T-helper 9 cell (primary cell): ENCODE measurements at places on chromosomes 6 and 20.

DNA sequence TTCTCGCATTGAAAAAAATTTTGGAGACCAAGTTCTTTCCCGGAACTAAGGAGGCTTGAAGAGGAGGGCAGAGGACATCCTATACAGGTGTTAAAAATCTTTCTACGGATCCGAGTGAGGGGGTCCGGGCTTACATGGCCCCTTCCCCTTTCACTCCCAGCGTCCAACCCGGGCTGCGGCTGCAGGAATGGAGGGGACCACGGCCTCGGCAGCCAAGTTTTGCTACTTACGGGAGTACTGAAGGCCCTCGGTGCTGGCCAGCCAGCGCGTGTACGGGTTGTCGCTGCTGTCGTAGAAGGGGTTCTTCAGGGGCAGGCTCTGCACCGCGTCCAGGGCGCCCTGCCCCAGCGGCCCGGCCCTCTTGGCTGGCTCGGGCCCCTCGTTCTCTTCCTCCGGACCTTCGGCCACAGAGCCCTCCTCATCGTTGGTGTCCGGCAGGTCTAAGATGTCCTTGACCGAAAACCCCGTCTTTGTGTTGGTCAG, 642 bp downstream of the NKX2-2 start:
- no peak for DNase-seq

DNA sequence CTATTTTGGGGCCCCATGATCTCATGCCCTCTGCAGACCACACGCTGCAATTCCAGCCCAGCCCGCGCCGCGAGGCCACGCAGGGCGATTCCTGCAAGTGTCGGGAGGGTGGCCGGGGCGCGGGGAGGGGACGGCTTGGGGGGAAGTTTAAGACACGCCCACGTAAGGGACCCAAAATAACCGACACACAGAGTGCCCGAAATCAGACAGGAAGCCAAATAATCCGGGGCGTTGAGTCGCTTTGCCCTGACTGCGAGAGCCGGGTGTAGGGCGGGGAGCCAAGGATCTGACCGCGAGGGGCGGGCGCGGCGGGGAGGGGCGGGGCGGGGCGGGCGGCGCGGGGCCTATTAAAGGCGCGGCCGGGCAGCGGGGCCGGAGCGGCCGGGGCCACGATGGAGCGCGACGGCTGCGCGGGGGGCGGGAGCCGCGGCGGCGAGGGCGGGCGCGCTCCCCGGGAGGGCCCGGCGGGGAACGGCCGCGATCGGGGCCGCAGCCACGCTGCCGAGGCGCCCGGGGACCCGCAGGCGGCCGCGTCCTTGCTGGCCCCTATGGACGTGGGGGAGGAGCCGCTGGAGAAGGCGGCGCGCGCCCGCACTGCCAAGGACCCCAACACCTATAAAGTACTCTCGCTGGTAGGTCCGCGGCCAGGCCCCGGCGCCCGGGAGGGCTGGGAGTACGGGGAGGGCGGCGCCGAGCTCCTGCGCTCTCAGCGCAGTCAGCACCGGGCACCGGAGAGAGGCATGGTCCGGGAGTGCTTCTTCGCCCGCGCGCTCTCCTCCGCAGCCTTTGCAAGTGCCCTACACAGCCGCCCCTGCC, at the start of gene ENPP1:
Gene ENPP1, plus strand, starts transcription at position 377 of the 816 bp plus-strand sequence. Its CDS starts 16 bp downstream, at position 393.
- DNase-seq, result peak; percentile 32

DNA sequence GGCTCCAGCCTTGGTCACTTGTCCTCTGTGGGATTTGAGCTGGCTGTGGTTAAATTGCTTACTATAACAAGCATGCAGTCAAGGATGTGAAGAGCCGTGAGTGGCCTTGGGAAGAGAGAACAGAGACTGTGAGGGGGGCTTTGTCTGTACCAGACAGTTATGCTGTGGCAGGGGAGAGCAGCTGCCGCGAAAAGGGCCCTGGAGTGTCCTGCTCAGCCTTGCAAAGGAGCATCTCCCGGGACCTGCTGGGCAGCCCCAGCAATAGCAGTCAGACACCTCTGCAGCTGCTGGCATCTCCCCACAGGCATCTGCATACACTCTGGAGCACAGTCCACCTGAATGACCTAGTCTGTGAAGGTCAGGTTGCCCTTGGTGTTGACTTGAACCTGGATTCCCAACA, 6.3 kb downstream of the EBF4 start:
- DNase-seq, result no peak

GRCh38 chr6:24761193-24761835, 13.4 kb upstream of the GMNN start:
- no peak for DNase-seq

GRCh38 chr20:44566018-44566417, 16.4 kb upstream of the PKIG start:
- no peak for DNase-seq

- DNase-seq, result no peak
Measured at GRCh38 chr20:59010995-59011873, 4.2 kb upstream of the CTSZ start.

DNA sequence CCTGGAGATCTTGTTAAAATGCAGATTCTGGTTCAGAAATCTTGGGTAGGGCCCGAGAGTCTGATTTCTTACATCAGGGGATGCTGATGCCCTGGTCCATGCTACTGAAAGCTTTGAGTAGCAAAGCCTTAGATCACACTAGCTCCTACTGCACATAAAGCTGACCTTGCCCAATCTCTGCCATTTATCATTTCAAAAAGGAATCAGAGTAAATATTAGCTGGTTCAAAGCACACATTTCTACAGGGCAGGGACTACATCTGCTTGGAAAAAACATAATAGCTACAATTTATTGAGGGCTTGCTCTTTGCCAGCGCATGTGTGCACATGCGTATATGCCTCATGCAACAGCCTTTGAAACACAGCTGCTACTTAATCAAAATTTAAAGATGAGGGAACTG, 440.4 kb upstream of the ARID1B start:
- DNase-seq, result no peak

- no peak for DNase-seq
Measured at GRCh38 chr20:19253916-19254820, 41.7 kb downstream of the SLC24A3 start.

DNA sequence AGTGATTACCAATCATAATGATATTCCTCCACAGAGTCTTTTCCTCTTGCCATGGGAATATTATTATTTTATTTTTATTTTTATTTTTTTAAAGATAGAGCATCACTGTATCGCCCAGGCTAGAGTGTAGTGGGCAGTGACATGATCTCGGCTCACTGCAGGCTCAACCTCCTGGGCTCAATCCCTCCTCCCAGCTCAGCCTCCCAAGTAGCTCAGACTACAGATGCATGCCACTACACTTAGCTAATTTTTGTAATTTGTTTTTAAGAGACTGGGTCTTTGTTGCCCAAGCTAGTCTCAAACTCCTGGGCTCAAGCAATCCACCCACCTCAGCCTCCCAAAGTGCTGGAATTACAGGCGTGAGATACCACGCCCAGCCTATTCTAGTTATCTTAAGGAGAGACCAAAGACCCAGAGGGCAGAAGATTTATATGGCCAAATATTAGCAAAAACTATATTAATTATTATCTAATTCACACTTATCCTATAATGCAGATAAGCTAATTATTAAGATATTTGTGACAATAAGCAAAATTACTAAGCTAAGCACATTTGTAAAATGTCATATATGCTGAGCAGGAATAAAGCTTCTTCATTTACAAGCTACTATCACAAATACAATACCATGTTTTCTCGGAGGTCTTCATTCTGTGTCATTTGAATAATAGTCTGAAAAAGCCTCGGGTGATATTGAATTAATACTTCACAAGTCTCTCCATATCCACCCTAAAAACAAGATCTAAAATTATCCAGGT, 63.5 kb downstream of the HACE1 start:
- DNase-seq, result no peak

GRCh38 chr6:10528158-10528981, 7.2 kb downstream of the GCNT2 start:
- no peak for DNase-seq

DNA sequence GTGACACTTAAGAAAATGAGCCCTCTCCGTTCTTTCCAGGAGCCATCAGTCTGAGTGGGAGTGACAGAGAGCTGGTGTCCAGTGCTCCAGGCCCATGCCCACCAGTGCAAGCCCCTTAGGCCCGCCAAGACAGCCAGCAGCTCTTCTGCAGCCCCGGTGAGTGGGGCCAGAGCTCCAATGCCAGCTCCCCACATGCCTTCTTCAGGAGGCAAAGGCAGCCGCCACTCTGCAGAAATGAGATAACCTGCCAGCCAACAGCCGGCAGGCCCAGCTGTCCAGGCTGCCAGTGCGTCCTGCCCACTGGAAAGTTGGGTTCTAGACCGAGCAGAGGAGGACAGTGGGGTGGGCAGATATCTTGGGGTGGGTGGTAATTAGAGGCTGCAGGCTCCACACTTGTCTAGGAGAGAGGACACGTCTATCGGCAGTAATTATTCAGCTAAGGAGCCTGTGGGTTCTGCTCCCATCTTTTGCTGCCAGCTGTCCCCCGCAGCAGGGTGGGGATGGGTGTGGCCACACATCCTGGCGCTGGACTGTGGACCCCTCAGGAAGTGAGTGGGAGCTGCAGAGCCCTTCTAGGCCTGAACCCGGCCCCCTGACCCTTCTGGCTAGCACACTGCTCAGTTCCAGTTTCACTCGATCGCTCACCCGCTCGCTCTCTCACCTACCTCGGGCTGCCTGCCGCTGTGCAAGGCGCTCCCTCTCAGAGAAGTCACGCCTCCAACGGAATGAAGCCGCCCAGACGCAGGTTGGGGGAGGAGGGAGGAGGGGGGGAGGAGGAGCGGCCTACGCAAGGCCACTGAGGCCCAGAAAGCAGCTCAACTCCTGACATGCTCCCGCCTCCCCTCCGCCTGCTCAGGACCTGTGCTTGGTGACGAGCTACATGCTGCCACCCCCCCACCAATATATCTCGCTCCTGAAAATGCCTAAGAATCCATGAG, 3.6 kb downstream of the GRM4 start:
- DNase-seq, result no peak

DNA sequence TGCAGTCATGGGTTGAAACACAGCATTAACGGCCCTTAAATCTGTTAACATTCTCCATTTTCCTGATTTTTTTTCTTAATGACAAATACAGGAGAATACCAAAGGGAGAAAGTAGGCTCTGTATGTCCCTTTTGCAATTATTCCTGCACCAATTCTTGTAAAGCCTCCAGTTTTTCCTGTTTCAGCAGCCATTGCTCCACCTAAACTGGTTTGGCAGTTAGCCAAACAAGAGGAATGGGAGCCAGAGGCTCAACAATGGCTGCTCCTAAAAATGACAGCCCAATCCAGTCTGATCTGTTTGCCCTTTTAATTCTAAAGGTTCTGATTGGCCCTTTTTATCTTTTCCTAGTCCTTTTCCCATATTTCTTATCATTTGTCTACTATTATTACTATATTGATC, 284.2 kb upstream of the SGK1 start:
- no peak for DNase-seq

- no peak for DNase-seq
Measured at GRCh38 chr20:44198872-44199271, 11.7 kb downstream of the OSER1 start.

- DNase-seq, result no peak
Measured at GRCh38 chr6:16704401-16705045, 56.7 kb downstream of the ATXN1 start.

DNA sequence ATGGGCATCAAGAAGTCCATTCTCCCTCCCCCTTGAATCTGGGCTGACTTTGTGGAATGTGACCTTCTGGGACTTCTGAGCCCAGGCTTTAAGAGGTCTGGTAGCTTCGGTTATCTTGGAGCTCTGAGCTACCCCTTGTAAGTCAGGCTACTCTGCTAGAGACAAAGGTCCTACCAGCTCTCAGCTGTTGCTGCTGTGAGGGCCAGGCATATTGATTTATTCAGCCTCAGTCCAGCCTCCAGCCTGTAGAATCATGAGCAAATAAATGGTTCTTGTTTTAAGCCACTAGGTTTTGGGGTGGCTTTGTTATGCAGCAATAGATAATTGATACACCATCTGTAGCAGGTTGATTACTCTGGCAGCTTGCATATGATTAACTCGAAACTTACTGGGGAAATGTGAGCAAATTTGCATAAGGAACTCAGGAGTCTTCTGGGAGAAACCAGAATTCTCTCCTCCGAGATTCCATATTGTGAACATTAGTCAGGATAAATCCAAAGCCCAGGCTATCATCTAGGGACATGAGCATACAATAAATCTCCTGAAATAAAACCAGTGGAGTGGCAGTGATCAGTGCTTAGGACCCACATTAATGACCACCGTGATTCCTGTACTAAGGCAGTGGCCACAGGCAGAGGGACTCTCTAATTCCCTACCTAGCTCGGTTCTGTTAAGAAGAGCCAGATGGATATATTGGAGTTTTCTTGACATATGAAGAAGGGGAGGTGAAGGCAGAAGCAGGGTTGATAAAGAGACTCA, 336.1 kb downstream of the CDC5L start:
- no peak for DNase-seq

GRCh38 chr6:121885399-121886152, 450.1 kb downstream of the GJA1 start:
- DNase-seq, result no peak

GRCh38 chr6:169780571-169781091, 29.2 kb downstream of the ERMARD start:
- DNase-seq, result no peak

GRCh38 chr6:112636650-112637262, 289.6 kb downstream of the RFPL4B start:
- no peak for DNase-seq

DNA sequence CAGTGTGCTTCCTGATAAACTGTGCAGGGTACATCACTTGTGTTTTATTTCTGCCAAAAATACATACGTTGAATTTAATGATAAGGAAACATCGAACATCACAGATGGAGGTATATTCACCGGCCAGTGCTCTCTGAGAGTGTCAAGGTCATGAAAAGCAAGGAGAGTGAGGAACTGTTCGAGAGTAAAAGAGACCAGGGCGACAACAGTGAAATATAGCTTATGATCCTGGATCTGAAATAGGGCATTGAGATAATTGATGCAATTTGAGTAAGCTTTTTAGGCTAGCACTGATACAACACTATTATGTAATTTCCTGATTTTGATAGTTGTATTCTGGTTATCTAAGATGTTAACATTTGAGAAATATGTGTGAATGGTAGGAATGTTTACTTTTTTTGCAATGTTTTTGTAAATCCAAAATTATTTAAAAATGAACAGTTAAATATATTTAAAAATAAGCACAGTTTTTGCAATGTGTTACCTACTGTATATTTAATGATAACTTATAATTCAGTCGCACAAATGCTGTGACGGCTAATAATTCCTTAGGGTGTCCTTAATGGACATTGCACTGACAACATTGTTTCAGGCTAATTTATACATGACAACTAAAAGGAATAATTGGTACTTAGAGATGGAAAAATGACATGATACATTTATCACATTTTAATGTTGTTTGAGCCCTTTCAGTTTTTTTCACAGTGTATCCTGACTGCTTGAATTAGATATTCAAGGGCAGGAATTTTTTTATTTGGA, 9.9 kb downstream of the RAB32 start:
- DNase-seq, result no peak

DNA sequence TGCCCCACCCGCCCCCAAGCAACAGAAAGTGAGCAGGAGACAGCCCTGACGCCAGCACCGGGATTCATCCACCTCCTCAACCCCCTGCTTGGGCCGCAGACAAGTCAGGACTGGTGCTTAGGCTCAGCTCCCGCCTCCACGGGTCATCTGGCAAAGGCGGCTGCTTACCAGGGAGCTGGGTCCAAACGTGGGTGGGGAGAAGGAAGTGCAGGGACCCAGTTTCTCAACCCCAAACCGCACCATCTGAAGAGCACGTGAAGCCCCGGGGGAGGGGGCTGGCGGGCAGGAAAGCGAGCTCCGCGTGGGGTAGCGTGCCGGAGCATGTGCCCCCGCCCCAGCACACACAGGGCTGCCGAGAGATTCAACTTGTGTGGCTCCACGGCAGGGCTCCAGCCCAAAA, 87.2 kb downstream of the BMP7 start:
- DNase-seq, result no peak
